ENCODE measurements at places on chromosomes 11 and 22. TPM values are rescaled to one million over a fixed set of nuclear protein-coding genes. Genes with fewer than 3 reads are reported as not detected.

The OR51E1 gene
- total RNA-seq, result not detected

The C11orf16 gene
- not detected for total RNA-seq

The TTLL8 gene
- total RNA-seq, result not detected

The DMC1 gene
- 9.6 TPM for total RNA-seq

The HEPACAM gene
- not detected for total RNA-seq

The BLID gene
- not detected for total RNA-seq

The KCNE3 gene
- total RNA-seq, result not detected

The LRRC55 gene
- not detected for total RNA-seq

The CCDC89 gene
- total RNA-seq, result 0.93 TPM
